ENCODE measurements at places on chromosomes 11 and 22.

GRCh38 chr11:1293619-1294015 is 15.8 kb downstream of the TOLLIP start:
- peak; percentile 58 for DNase-seq

GRCh38 chr11:58654908-58655296 is 32.4 kb downstream of the CNTF start:
- no peak for DNase-seq

DNA sequence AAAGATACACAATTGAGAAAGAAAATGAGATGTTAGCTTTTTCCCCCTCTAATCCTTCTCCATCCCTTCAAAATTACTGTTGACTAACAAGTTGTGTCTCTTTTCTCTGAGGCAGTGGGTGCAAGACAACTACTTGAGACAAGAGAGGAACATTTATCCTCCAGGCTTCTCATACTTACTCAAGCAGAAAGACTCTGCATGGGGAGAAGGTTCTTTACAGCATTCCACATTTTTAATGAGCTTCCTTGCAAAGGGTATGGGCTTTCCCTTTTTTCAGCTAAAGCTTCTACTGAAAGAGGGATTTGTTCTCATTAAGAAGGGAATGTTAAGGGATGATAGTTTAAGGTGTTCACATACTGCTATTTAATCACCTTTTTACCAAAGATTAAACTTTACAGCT is 47.8 kb downstream of the PAX6 start:
- DNase-seq = no peak

GRCh38 chr11:61635787-61636186 is 44.4 kb upstream of the DAGLA start:
- DNase-seq = no peak

DNA sequence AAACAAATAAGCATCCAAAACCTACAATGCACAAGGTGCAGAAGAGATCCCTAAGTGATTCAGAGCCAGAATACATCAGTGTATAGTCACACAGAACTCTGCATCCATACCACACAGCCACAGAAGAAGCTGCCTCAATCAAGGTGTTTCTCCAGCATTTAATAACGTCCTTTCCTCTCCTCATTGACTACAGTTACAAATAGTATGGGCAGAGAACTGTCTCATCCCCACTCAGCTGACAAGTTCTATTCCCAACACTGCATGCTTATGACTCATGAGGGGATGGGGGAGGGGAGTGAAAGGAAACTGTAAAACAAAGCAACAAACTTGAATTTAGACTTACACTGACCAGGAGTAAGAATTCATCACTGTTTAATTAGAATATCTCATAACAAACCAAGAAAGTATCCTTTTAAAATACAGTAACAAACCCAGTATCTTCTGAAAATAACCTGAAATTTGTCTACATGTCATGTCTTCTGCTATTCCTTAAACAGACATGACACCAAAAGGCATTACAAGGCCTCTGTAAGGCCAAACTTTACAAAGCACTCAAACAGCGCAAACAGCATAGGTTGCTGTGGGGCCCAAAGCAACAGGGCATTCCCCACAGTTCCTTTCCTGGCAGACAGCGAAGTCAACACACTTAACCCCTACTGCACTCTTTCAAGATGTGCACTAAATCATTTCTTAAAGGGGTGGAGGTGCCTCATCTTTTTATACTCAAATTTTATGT is 29.3 kb downstream of the CELF1 start:
- DNase-seq = peak; percentile 45

DNA sequence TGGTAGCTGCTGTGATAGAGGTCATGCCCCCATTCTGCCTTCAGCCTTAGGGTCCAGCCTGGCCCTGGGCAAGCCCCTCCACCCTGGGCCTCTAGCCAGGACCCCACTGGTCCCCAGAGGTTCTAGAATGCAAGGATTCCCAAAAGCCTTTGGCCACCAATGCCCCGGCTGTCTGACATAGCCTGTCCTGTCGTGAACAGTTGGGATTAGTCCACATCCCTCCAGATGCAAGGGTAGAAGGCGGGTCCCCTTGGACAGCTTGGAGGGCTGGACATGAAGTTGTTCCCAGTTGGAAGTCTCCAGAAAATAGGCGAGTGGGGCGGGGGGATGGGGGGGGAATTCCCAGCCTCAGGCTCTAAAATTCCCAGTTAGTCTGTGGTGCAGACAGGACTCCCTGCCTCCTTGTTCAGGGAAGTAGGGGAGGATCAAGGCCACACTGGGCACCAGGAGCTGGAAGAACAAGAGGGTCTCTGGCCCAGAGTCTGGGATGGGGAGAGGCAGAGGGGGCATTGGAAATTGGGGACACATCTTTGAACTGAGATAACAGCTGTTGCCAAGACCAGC is 5.2 kb upstream of the ADORA2A start:
- DNase-seq = no peak

- DNase-seq = no peak
Observed at GRCh38 chr22:44888491-44889254, 121.1 kb downstream of the PHF21B start.

DNA sequence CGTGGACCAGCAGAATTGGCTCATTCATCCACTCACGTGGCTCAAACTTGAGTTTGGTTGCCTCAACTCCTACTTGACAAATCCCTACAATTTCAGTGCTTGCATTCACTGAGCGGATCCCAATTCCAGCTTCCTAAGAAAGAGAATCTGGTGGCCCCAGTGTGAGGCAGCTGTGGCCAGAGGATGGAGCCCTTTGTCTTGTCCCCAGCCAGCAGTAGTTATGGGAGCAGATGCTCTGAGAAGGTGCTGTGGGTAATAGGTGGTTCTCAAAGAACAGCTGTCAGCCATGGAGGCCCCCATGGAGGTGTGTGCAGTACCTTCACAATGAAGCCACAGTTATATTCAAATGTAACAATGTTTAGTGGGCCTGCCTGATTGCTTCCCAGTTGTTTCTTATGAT is 39.3 kb downstream of the KREMEN1 start:
- no peak for DNase-seq

DNA sequence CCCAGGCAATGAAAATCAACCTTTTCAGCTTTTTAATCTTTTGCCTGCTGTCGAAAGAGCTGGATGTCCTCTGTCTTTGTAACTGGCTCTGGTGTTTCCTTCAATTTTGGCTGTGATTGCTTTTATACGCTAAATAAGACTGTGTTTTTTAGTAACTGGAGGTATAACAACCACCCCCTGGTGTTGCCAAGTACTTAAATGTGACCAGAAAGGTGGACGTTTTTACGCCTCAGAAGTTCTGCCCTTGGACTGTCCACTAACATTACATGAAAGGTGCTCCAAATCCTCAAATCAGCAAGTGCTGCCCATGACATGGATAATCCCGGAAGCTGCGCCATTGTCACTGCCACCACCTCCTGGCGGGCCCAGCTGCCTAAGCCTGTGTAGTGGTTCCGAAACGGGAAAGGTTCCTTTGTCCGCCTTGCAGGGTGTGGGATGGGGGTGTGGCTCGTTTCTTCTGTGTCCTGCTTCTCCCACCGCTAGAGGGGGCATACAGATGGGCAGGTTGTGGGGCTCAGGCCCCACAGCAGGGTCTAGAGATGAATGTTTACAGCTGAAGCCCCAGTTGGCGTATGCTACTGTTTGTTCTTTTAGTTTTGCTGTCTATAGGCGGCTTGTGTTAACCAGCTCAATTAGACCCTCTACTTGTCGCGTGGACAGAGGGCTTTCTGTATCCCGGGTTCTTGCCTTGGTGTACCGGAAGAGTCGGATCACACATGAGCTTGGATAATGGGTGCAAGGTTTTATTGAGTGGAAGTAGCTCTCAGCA is 82.2 kb upstream of the SEPTIN5 start:
- peak; percentile 75 for DNase-seq

- no peak for DNase-seq
Observed at GRCh38 chr11:22521226-22521625, 104.4 kb downstream of the FANCF start.

DNA sequence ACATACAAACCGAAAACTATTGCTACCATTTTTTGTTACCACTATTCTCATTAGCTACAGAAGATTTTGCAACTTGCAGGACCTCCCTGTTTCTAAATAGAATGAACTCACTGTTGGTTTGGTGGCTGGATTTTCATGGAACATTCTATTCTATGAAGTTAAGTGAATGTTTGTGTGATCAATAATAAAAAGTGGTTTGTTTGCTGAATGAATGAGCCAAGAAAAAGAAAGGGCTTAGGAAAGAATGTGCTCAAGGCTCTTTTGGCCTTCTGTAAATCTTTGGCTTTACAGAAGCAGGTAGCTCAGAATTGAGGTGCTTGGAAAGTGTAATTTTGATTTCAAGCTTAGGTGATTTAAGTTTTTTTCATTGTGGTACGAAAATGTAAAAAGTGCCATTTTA is 5.9 kb upstream of the SCGB1D2 start:
- DNase-seq = no peak

DNA sequence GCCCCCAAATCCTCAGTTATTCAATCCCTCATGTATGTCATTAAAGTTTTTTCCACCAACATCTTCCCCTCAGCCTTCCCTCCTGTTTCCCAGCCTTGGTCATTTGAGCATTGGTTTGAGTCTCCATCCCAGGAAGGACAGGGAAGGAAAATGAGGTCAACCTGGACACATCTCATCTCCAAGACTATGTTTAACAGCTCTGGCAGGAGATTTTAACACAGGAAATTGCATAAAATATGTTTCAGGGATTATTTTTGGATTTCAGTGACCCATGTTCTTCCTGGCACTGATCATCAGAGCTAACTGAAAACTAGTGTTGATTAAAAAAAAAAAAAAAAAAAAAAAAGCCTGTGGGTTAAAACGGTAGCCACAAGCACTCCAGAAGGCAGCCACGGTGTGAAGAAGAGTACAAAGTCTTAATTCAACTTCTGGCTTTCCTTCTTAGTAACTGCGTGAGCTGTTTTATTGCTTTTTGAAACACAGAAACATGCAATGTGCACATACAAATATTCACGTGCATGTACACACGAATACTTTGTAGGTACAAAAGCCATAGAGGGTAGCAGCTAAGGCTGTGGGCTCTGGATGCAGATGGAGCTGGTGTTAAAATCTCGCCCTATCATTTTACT is 164.4 kb upstream of the DDI1 start:
- DNase-seq = no peak

DNA sequence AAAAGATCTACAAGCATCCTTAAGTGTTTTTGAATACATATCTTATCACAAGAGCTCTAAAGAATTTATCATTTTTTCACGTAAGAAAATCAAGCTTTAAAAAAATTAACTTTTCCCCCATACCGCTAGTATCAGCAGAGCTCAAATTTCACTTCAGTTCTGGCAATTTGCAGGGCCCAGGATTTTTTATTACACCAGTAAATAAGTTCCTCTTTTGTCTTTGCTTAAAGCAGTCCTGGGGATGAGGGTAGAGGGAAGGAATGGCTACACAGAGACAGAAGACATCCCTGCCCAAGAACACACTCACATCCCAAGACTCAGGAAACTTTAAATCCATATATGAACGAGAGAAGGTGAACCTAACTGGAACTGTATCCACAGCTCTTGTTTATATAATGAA is 22.6 kb upstream of the SORL1 start:
- DNase-seq = no peak

DNA sequence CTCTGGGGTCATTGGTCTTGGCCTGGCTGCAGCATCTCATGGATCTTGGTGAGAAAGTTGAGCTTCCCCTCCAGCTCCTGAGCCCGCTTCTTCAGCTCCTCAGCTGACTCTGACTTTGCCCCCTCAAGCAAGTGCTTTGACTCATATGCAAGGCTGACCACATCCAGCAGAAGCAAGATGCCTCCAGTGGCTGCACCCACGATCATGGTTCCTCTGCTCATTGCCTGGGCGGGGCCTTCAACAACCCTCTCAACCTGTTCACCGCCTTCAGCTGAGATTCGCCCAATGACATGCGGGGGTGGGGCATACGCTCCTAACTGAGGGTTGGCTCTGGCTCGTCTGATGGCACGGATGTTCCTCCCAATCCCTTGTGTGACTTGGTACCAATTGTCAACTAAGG is 11.9 kb downstream of the APOL2 start:
- no peak for DNase-seq

DNA sequence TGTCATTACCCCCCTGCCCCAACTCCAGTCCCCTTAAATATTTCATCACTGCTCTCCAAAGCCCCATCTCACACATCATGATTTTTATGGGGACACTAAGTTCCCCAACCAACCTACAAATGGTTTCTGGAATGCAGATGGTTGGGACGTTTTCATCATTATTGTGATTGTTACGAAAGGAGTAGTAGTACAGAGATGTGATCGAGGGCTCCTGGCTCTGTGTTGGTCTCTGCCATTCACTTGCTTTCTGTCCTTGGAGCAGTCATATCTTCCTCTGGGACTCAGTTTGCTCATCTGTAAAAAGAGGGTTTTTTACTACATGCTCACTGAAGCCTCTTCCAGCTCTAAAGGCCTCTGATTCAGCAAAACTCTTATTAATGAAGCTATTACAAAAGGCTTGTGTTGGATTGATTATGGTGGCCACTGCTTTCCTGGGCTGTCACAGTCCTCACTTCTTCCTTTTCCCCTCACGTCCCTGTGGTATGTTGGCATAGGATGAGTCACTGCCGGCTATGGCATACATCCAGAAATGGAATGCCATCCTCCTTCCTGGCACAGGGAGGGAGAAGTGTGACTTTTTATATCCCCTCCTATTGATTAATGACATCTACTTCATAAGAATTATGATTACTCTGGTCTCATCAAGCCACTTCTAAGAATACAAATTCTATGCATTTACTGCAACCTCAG is 593.7 kb downstream of the METTL15 start:
- DNase-seq = no peak

DNA sequence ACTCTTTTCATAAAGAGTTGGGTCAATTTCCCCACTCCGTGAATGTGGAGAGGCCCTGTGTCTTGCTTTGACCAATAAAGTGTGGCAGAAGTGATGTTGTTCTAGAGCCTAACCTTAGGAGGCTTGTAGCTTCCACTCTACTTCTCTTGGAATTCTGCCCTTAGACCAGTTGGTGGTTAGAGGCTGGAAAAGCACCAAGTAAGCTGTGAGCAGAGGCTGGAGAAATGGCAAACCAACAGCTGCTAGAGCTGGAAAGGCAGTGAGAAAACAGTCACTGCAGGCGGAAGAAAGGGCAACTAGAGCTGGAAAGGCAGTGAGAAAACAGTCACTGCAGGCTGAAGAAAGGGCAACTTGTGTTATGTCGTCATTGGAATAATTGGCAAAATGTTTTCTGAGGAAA is 29.8 kb upstream of the MSANTD2 start:
- no peak for DNase-seq

GRCh38 chr11:70365544-70365927 is 32.8 kb upstream of the CTTN start:
- DNase-seq = no peak

GRCh38 chr11:35723913-35724312 is 61.3 kb downstream of the TRIM44 start:
- DNase-seq = peak; percentile 14

GRCh38 chr11:121132211-121132976 is 31.4 kb downstream of the TECTA start:
- no peak for DNase-seq

Measured in hematopoietic multipotent progenitor cell treated with erythropoietin and hydrocortisone succinate and interleukin-3 and kit ligand, for 6 days (in vitro differentiated cells).